ENCODE measurements at places on chromosomes 12 and 14.

GRCh38 chr12:93125126-93125525 lies 196.0 kb upstream of the EEA1 start:
- H3K27ac ChIP-seq: no peak overlapping the region
- no peaks in the 10 kb centered on the region for H3K4me1 ChIP-seq
- no peaks in the 10 kb centered on the region for H3K27me3 ChIP-seq
- no peak overlapping the region for H3K4me3 ChIP-seq

- no peaks in the 10 kb centered on the region for H3K27me3 ChIP-seq
- peaks cover 27% of the 10 kb centered on the region for H3K4me1 ChIP-seq
- H3K4me3 ChIP-seq: peak overlapping the region; percentile 40
- H3K36me3 ChIP-seq: peaks cover 65% of the 10 kb centered on the region
These were observed 57.7 kb upstream of the SAV1 start for GRCh38 chr14:50725761-50726160.

GRCh38 chr12:57230381-57231155 lies 1.1 kb downstream of the SHMT2 start:
- peaks cover 24% of the 10 kb centered on the region for H3K27me3 ChIP-seq
- DNase-seq: no peak
- peak overlapping the region; percentile 99 for H3K4me3 ChIP-seq
- peaks cover 55% of the 10 kb centered on the region for H3K36me3 ChIP-seq
- H3K4me1 ChIP-seq: peaks cover 61% of the 10 kb centered on the region
- H3K27ac ChIP-seq: peak overlapping the region; percentile 99

- no peak overlapping the region for H3K4me3 ChIP-seq
- no peaks in the 10 kb centered on the region for H3K36me3 ChIP-seq
- DNase-seq: no peak
- H3K27me3 ChIP-seq: no peaks in the 10 kb centered on the region
These were observed 147.1 kb upstream of the PLEKHA5 start for GRCh38 chr12:18982226-18982949.

GRCh38 chr12:98465950-98466602 lies 49.3 kb upstream of the TMPO start:
- peaks cover 3% of the 10 kb centered on the region for H3K4me1 ChIP-seq
- no peak overlapping the region for H3K27ac ChIP-seq
- no peak overlapping the region for H3K4me3 ChIP-seq
- peaks cover 7% of the 10 kb centered on the region for H3K27me3 ChIP-seq
- no peaks in the 10 kb centered on the region for H3K36me3 ChIP-seq
- no peak for DNase-seq

DNA sequence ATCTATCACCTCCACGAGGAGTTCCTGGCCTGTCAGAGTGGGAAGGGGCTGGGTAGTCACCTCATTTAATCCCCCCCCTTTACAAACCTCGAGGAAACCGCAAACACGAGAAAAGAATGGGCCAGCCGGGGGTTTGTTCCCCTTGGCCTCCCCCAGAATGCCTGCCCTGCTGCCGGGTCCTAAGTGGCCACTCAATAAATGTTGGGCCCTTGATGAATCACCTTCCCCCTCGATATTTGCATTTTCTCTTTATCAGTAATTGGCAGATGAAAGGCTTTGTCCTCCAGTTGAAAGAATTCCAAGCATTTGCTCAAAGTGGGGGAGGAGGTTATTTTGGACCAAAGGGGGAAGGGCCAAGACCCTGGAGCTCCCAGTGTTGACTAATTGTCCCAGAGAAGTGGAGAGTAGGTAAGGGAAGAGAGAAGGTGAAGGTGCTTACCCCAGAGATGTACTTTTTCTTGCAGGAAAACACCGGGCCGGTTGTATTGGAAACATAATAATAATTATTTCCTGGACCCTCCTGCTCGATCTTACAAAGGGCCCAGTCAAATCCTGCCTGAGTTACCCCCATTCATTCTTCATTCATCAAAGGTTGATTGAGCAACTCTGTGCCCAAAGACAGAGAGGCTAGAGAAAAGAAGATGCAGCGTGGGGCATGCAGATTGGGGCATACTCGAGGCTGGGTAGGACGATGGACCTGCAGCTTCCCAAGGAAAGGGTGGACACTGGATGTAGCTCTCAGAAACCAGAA lies 1.9 kb upstream of the KDM2B start:
- peak overlapping the region; percentile 34 for H3K27ac ChIP-seq
- no peak for DNase-seq
- H3K36me3 ChIP-seq: no peaks in the 10 kb centered on the region
- H3K27me3 ChIP-seq: no peaks in the 10 kb centered on the region
- peaks cover 25% of the 10 kb centered on the region for H3K4me1 ChIP-seq
- peak overlapping the region; percentile 22 for H3K4me3 ChIP-seq

DNA sequence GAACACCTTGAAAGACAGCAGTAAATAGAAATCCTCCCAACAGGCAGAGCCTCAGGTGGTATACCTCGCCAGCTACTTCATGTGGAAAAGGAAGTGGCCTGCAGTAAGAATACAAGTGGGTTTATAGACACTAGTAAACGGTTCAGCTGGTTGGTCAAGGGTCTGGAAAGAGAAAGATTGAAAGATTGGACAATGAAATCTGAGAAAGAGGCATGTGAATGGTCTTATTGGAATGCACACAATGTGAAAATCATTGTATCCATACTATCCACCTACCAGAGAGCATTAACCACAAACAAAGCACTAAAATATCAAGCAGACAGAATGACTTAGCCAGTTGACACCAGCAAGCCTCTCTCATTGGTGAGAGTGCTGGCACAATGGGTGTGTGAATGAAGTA lies 98.2 kb downstream of the SSPN start:
- H3K27me3 ChIP-seq: no peaks in the 10 kb centered on the region
- DNase-seq: no peak
- no peak overlapping the region for H3K4me3 ChIP-seq
- H3K36me3 ChIP-seq: no peaks in the 10 kb centered on the region

GRCh38 chr14:87108726-87109125 lies 884.3 kb downstream of the GALC start:
- no peaks in the 10 kb centered on the region for H3K36me3 ChIP-seq
- no peak for DNase-seq
- H3K4me1 ChIP-seq: no peaks in the 10 kb centered on the region
- no peak overlapping the region for H3K27ac ChIP-seq

DNA sequence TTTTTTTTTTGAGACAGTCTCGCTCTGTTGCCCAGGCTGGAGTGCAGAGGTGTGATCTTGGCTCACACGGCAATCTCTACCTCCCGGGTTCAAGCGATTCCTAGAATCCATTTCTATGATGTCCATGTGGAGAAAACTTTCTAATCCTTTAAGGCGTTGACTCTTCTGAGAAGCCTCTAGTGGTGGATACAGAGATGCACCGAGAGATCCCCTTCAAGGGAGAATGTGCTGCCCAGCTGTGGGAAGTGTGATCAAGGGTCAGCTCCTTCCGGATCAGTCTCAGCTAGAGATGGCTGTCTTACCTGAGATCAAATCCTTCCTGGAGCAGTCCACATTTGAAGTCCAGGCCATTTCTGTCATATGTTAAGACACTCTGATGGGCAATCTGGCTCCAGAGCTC lies 92.7 kb upstream of the HECTD1 start:
- no peak overlapping the region for H3K27ac ChIP-seq
- H3K4me3 ChIP-seq: no peak overlapping the region
- no peak for DNase-seq
- H3K27me3 ChIP-seq: no peaks in the 10 kb centered on the region
- peaks cover 4% of the 10 kb centered on the region for H3K36me3 ChIP-seq

DNA sequence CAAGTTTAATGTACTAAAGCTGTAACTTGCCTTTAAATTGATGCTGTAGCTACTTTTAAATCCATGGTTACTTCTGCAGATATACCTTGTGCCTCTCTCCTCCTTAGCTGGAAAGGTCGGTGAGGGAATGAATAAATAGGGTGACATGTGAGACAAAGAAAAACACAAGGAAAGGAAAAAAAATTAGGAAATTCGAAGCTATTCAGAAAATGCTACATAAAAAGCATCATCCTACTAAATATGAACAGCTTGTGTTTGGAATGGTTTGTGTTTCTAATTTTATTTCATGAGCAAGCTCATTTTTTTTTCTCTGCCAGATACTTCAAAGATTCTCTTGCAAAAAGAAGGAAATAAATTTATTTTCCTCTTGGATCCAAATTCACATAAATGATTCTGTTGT lies 186.3 kb upstream of the NUDT4 start:
- no peak overlapping the region for H3K27ac ChIP-seq
- H3K36me3 ChIP-seq: no peaks in the 10 kb centered on the region
- H3K4me1 ChIP-seq: peaks cover 2% of the 10 kb centered on the region
- H3K27me3 ChIP-seq: no peaks in the 10 kb centered on the region
- DNase-seq: no peak
- no peak overlapping the region for H3K4me3 ChIP-seq

DNA sequence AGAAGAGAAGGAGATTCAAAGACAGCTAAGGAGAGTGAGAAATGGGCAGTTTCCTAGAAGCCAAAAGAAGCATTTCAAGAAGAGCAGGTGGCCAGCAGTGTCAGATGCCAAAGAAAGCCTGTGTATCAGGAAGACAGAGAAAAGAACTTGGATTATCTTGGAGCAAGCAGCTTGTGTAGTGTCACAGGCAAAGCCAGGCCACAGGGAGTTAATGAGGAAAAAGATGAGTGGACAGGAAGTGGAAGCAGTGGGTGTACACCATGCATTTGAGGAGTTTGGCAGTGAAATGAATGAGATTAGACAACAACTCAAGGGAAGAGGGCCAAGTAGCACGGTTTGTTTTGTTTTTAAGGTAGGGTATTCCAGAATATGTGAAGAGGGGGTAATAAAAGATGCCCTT lies 5.6 kb upstream of the MYH7 start:
- peaks cover 5% of the 10 kb centered on the region for H3K27me3 ChIP-seq
- H3K36me3 ChIP-seq: no peaks in the 10 kb centered on the region
- no peak overlapping the region for H3K4me3 ChIP-seq
- no peak for DNase-seq
- no peaks in the 10 kb centered on the region for H3K4me1 ChIP-seq
- no peak overlapping the region for H3K27ac ChIP-seq

GRCh38 chr12:51914034-51914923 lies 7.0 kb downstream of the ACVRL1 start:
- H3K4me3 ChIP-seq: no peak overlapping the region
- H3K4me1 ChIP-seq: no peaks in the 10 kb centered on the region
- peaks cover 5% of the 10 kb centered on the region for H3K27me3 ChIP-seq
- no peaks in the 10 kb centered on the region for H3K36me3 ChIP-seq
- no peak overlapping the region for H3K27ac ChIP-seq

DNA sequence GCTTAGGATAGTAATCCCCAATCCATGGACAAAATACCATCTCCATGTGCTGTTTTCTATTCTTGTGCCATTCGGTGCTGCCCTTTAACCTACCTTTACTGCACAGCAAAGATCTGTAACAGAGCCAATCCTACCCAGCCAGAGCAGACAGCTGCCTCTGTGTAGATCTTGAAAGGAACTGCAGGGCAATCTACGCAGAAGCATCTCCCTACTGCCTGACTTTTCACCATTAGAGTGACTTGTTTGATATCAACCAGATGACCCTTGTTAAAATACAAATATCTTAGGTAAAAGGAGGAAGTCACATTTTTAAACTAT lies 33.9 kb upstream of the PPM1A start:
- no peak overlapping the region for H3K4me3 ChIP-seq
- H3K36me3 ChIP-seq: no peaks in the 10 kb centered on the region
- H3K27ac ChIP-seq: no peak overlapping the region
- no peak for DNase-seq

DNA sequence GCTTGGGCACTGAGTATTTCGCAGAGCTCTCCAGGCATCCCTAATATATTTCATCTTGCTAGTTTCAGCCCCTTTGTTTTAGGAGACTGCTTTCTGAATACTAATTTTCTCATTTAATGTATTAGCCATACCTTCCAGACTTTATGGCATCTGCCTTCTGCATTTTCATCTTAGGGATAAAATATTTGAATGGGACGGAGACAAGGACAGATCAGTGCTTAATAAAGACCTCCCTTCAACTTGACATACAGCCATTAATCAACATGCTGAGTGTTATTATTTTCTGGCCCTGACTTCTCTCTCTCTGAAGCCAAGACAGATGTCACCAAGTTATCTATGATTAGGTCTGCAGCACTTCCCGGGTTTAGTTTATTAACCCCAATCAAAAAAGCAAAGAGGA lies 42.4 kb downstream of the CACNA2D4 start:
- no peak overlapping the region for H3K27ac ChIP-seq
- H3K36me3 ChIP-seq: no peaks in the 10 kb centered on the region
- DNase-seq: no peak
- no peaks in the 10 kb centered on the region for H3K4me1 ChIP-seq

GRCh38 chr14:20482382-20482781 lies 13.2 kb downstream of the PNP start:
- no peak for DNase-seq
- H3K4me1 ChIP-seq: peaks cover 24% of the 10 kb centered on the region
- H3K4me3 ChIP-seq: no peak overlapping the region
- H3K36me3 ChIP-seq: peaks cover 17% of the 10 kb centered on the region
- no peaks in the 10 kb centered on the region for H3K27me3 ChIP-seq

- H3K36me3 ChIP-seq: no peaks in the 10 kb centered on the region
- H3K4me3 ChIP-seq: no peak overlapping the region
These were observed 158.6 kb downstream of the MON2 start for GRCh38 chr12:62625228-62625627.

- no peak overlapping the region for H3K27ac ChIP-seq
- H3K4me1 ChIP-seq: no peaks in the 10 kb centered on the region
- DNase-seq: no peak
These were observed 73.3 kb upstream of the USP44 start for GRCh38 chr12:95624589-95624988.

GRCh38 chr12:76591476-76591875 lies 31.9 kb upstream of the OSBPL8 start:
- H3K27me3 ChIP-seq: no peaks in the 10 kb centered on the region
- no peak overlapping the region for H3K4me3 ChIP-seq
- H3K36me3 ChIP-seq: no peaks in the 10 kb centered on the region

GRCh38 chr12:20450591-20451180 lies 82.3 kb downstream of the PDE3A start:
- H3K27ac ChIP-seq: no peak overlapping the region
- no peaks in the 10 kb centered on the region for H3K36me3 ChIP-seq
- no peak overlapping the region for H3K4me3 ChIP-seq
- no peak for DNase-seq
- no peaks in the 10 kb centered on the region for H3K4me1 ChIP-seq

DNA sequence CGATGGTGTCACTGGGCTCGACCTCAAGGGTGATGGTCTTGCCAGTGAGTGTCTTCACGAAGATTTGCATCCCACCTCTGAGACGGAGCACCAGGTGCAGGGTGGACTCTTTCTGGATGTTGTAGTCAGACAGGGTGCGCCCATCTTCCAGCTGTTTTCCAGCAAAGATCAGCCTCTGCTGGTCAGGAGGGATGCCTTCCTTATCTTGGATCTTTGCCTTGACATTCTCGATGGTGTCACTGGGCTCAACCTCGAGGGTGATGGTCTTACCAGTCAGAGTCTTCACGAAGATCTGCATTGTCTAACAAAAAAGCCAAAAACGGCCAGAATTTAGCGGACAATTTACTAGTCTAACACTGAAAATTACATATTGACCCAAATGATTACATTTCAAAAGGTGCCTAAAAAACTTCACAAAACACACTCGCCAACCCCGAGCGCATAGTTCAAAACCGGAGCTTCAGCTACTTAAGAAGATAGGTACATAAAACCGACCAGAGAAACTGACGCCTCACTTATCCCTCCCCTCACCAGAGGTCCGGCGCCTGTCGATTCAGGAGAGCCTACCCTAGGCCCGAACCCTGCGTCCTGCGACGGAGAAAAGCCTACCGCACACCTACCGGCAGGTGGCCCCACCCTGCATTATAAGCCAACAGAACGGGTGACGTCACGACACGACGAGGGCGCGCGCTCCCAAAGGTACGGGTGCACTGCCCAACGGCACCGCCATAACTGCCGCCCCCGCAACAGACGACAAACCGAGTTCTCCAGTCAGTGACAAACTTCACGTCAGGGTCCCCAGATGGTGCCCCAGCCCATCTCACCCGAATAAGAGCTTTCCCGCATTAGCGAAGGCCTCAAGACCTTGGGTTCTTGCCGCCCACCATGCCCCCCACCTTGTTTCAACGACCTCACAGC lies 717 bp downstream of the UBC start:
- peaks cover 65% of the 10 kb centered on the region for H3K4me1 ChIP-seq
- H3K4me3 ChIP-seq: peak overlapping the region; percentile 100
- H3K27me3 ChIP-seq: peaks cover 10% of the 10 kb centered on the region
- peaks cover 39% of the 10 kb centered on the region for H3K36me3 ChIP-seq
